ENCODE measurements at places on chromosomes 16 and 17. TPM values are rescaled to one million over a fixed set of nuclear protein-coding genes. Genes with fewer than 3 reads are reported as not detected.

The ITGA3 gene
- 0.59 TPM for polyA plus RNA-seq

The GLIS2 gene
- 0.28 TPM for polyA plus RNA-seq

The CD300E gene
- not detected for polyA plus RNA-seq

The FAM222B gene
- 7.3 TPM for polyA plus RNA-seq

The CMTM1 gene
- polyA plus RNA-seq = 2.9 TPM

The MT4 gene
- not detected for polyA plus RNA-seq

The ZFP3 gene
- not detected for polyA plus RNA-seq

The HBA2 gene
- polyA plus RNA-seq = not detected

The B3GNT9 gene
- 1.2 TPM for polyA plus RNA-seq

The TLCD3B gene
- polyA plus RNA-seq = 0.24 TPM

DNA sequence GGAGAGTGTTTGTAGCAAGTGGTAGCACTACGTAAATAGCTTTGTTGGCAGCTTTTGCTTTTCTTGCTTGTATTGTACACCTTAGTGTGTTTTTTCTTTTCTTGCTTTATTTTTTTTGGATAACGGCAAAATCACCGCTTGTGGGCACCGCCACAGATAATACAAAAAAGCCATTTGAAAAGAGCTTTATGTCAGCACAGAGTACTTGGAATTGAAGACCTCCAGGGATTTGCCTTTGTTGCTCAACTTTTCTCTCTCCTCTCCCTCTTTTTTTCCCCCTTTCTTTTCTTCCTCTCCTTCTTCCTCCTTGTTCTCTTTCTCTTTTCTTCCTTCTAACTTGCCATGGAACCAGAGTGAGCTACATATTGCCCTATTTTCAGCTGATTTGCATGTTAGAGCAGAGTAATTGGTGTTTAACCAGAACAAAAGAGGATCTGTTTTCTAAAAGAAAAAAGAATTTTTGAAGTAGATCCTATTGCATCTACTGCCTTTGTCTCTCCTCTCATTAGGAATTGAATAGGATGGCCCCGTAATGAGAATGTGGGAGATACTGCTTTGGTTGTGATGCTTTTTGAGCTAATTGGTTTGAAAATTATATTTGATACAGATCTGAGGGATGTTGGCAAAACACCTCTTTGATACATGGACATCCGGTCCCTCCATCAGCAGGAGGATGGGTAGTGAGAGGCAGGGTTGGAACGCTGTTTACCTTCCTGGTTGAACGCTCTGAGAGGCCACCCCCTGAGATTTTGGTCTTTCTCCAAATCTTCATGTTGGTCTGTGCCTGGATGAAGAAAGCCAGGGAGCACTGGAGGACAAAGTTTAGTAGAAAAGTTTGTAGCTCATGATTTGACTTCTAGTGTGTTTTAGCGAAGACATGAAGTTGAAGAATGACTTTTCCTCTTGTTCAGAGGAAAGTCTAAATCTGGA is 85.6 kb downstream of the MSI2 start:
- no peak for DNase-seq

GRCh38 chr16:83606486-83607030 is 201.2 kb upstream of the HSBP1 start:
- DNase-seq = no peak

DNA sequence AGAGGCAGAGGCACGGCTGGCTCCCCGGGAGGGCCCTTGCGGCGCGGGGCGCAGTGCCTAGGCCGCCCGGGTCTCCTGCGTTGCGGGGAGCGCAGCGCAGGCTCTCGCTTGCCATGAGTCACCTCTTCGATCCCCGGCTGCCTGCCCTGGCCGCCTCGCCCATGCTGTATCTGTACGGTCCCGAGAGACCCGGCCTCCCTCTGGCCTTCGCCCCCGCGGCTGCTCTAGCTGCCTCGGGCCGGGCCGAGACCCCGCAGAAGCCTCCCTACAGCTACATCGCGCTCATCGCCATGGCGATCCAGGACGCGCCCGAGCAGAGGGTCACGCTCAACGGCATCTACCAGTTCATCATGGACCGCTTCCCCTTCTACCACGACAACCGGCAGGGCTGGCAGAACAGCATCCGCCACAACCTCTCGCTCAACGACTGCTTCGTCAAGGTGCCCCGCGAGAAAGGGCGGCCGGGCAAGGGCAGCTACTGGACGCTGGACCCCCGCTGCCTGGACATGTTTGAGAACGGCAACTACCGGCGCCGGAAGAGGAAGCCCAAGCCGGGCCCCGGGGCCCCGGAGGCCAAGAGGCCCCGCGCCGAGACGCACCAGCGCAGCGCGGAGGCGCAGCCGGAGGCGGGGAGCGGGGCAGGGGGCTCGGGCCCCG is 390 bp downstream of the FOXL1 start:
- no peak for DNase-seq

- DNase-seq = no peak
These were observed 477 bp downstream of the CFAP20 start for GRCh38 chr16:58128711-58129096.

GRCh38 chr17:82416771-82417170 is 1.4 kb upstream of the HEXD start:
- no peak for DNase-seq

- no peak for DNase-seq
These were observed 157.5 kb upstream of the MON1B start for GRCh38 chr16:77033516-77033915.

GRCh38 chr17:17668775-17669579 is 12.3 kb upstream of the RAI1 start:
- DNase-seq = no peak

- no peak for DNase-seq
These were observed 31.8 kb upstream of the ZNF469 start for GRCh38 chr16:88350922-88351321.

DNA sequence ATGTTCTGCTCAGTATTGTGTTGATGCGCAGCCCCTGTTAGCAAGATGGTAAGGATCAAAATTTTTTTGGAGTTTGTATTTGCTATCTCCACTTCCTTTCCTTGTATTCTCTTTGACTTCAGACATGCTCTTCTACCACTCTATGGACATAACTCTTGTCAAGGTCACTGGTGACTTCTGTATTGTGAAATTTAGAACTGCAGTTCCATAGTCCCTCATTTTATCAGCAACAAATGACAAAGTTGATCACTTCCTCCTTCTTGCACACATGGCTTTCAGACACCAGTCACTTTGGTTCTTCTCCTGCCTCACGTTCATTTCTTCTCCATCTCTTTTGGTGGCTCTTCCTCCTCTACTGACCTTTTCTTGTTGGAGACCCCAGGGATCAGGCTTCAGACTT is 21.1 kb downstream of the COX11 start:
- DNase-seq = peak; percentile 71

DNA sequence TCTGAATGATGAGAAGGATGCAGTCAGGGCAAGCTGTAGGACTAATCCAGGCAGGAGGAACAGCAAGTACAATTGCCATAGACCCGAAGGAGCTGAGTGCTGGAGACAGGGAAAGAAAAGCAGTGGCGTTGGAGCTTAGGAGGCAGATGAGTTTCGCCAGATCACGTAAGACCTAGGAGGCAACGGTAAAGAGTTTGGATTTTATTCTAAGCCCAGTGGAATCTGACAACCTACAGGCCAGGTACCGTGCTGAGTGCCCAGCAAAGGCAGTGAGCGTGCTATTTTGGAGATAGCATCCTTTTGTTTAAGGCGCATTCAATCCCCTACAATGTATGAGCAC is 1.2 kb downstream of the USP43 start:
- DNase-seq = no peak

DNA sequence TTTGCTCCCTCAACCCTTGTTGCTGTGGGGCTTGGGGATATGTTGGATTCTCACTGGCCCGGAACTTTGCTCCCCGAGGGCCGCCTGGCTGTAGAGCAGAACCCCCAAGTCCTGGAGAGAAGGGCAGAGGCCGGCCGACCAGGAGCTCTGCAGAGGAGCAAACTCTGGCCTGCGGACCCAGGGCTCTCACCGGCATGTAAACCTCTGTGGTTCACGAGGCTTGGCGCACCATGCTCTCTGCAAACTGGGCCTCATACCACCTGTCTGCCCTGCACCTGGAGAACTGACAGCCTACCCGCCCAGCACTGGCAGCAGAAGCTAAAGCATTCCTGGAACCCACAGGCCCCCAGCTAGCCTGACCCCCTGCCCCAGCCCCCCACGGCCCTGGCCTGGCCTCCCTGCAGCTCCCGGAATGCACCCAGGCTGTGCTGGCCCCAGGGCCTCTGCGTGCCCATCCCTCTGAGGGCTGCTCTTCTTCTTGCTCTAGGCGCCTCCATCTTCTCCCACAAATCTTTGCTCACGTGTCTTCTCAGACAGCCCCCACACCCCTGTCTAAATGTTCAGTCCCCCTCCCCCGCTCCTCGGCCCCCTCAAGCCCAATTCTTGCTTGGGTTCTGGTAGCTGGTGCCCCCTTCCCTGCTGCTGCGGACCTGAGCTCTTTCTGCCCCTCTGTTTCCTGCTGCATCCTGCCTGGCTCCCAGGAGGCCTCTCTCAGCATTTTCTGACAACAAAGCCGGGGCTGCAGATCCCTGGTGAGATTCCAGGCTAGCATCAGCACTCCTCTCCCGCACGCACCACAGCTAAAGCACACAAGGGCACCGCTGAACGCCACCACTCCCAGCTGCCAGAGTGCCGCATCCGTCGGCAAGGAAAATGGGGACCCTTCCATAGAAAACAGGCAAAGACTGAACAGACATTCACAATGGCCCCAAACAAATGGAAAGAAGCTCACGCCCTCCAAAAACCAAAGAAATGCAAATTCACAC is 23.3 kb downstream of the ACTG1 start:
- DNase-seq = no peak

DNA sequence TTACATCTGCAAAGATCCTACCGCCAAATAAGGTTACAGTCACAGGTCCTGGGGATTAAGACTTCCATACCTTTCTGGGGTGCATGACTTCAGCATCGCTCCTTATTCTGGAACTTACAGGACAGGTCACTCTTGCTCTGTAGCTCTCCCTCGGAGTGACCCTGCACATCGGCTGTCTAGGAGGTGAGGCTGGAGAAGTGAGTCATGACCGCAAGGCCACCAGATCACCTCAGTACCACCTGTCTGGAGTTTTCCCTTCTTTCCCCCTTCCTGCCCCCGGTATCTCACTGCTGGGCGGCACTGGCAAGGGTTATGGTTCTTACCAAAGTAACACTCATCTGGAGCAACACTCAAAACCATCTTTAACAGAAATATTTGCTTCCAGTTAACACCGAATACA is 374.8 kb downstream of the SLC39A11 start:
- no peak for DNase-seq

GRCh38 chr17:50423553-50424159 is 2.4 kb upstream of the ACSF2 start:
- DNase-seq = peak; percentile 92

DNA sequence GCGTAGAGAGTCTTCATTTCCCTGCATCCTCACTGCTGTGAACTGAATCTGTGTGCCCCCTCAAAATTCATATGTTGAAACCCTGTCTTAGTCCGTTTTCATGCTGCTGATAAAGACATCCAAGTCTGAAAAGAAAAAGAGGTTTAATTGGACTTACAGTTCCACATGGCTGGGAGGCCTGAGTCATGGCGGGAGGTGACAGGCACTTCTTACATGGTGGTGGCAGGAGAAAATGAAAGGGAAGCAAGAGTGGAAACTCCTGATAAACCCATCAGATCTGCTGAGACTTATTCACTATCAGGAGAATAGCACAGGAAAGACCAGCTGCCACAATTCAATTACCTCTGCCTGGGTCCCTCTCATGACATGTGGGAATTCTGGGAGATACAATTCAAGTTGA is 3.1 kb upstream of the CCDC42 start:
- DNase-seq = no peak

DNA sequence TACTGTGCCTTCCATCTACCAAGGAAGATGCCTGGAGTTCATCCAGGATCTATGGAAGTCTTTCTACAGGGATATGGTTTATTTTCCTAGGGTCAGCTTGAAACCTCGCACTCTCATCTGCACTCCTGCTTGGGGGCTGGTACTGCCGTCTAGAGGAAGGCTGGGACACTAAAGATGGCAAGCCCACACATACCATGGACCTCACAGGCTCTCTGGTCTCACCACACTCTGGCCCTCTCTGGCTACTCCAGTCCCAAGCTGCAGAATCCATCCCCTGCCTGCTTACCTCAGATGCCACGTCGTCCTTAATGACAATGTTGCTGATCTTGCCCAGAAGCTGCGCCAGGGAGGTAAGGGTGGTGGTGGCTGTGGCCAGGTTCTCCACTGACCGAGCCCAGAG is 2.1 kb upstream of the UNC119 start:
- no peak for DNase-seq

DNA sequence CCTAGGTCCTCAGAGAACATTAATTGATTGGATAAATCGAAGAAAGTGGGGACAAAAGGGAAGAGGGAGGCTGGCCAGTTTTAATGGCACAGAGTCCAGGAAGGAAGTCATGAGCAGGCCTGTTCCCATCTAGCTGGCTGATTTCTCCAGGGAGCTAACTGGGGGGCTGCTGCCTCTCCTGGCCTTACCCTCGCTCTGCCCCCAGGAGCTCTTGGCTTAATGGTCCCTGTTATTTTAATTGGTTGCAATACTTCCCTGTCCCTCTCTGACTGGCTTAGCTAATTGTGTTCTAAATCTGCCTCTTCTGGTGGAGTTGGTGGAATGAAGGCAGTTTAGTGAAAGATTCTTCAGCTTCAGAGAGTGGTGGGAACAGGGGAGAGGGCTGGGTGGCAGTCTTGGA is 61.4 kb downstream of the MGAT5B start:
- DNase-seq = no peak

GRCh38 chr17:57605675-57606105 is 139.4 kb downstream of the CCDC182 start:
- DNase-seq = no peak

- DNase-seq = peak; percentile 9
These were observed 187.0 kb upstream of the CDH13 start for GRCh38 chr16:82439678-82440293.

DNA sequence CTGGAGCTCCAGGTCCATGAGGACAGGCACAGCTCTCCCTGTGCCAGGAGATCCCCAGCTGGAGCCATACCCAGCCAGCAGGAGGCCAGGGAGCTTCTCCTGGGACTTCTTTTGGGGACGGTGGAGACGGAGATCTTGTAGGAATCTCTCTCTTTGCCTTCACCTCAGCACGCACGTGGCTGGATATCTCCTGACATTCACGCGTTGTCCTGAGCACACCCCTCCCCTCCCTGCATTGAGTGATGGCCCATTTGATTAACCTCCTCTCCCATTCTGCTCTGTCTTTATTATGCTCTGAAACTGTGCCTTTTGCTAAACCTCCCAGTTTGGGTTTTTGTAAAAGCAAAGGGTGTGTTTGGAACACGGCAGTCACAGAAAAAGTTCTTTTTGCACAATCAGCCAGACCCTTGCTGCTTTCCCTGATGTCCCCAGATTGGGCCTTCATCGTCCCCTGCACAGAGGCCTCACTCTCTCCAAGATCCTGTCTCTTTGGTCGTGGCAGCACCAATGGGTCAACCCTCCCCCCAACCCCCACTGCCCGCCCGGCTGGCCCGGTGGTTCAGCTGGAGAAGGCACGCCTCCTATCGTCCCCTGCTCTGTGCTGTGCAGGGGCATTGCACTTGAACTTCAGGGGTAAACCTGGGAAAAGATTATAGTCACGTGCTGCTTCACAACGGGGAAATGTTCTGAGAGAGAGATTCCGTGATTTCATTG is 32.5 kb upstream of the LGALS9 start:
- DNase-seq = no peak

DNA sequence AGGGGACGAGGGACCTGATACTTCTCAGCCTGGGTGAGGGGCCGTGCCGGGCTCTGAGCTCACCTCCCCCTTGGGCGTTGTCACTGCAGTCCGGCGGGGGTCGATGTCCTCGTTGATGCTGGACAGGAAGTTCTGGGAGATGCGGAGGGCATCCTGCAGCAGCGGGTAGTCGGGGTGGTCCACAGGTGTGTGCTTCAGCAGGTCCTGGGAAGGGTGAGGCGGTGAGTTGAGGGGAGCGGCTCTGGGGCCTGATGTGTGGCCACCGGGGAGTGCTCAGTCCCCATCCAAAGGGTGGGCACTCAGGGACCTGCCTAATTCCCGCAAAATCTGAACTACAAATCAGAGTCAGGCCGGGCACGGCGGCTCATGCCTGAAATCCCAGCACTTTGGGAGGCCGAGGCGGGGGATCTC is 75.6 kb downstream of the TIMM22 start:
- DNase-seq = no peak
